ENCODE measurements at places on chromosomes 3 and 15. TPM values are rescaled to one million over a fixed set of nuclear protein-coding genes. Genes with fewer than 3 reads are reported as not detected.

- no peaks in the 10 kb centered on the region for H3K36me3 ChIP-seq
- H3K27ac ChIP-seq = no peak overlapping the region
- H3K4me1 ChIP-seq = no peaks in the 10 kb centered on the region
Measured at GRCh38 chr3:160780245-160780644, 24.2 kb downstream of the PPM1L start.

FANCD2OS gene
- not detected for total RNA-seq

- H3K27ac ChIP-seq = no peak overlapping the region
- H3K36me3 ChIP-seq = no peaks in the 10 kb centered on the region
- no peaks in the 10 kb centered on the region for H3K4me1 ChIP-seq
Measured at GRCh38 chr3:69282181-69282580, 103.7 kb downstream of the FRMD4B start.

DNA sequence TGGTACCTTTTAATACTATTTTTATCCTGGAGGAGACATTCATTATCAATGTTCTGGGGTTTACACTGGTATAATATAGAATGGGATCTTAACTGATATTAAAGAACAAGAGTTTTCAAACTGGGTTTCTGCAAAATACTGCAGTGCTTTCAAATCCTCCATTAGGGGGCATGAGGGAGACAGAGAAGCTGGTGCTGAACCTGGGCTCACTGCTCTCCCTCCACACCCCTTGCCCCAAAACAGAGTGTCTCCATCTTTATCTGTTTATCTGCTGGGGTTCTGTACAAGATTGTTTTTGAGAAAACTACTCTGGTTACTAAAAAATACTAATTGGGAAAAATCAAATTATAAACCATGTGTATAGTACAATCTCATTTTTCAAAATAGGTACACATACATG, 41.7 kb downstream of the CADPS start:
- H3K27ac ChIP-seq = no peak overlapping the region
- no peaks in the 10 kb centered on the region for H3K4me1 ChIP-seq
- H3K4me3 ChIP-seq = no peak overlapping the region
- no peak for DNase-seq
- H3K27me3 ChIP-seq = no peaks in the 10 kb centered on the region

DNA sequence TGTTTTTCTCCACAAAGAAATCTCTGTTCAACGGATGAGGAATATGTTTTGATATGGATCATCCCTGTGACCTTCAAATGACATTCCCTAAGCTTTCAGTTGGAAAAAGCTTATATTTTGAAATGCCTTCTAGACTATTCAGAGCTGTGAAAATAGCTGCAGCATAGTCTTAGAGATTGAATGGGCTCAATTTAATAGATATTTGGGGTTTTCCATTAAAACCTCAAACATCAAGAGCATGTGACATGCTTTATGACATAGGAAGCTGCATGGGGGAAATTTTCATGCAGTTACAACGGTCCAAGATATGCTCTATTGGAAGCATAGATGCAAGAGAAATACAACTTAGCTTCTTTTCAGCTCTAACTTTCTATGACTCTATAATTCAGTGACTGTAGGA, 102.8 kb downstream of the LSAMP start:
- H3K4me3 ChIP-seq = no peak overlapping the region
- DNase-seq = no peak
- H3K27ac ChIP-seq = no peak overlapping the region
- no peaks in the 10 kb centered on the region for H3K27me3 ChIP-seq

HHATL gene
- total RNA-seq = not detected

DNA sequence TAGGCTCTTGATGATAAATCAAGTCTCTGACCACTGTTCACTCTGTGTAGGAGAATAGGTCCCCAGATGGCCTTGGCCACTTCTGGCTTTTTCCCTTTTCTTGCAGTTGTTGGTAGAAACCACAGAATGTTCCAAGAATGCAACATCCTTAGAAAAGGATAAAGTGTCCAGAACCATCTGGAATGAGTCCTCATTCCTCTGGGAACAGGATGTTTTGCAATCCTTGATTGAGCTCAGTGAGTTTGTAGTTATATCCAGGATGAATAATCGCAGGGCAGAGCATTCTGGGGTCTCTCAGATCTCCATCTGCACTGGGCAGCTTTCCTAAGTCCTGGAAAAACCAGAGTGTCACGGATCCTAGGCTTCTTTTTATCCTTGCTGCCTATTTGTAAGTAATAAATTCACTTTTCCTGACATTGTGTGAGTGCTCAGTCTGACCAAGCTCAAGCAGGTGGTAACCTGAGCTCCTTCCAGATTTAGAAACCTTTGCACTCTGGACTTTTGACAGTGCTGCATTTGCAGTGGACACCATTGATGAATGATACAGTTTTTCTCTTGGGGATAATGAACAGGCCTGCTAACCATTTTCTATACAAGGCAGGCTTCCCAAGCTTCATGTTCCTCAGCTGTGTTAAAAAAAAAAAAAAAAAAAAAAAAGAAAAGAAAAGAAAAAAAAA, 1028.6 kb downstream of the OTOL1 start:
- no peak overlapping the region for H3K4me3 ChIP-seq
- DNase-seq = peak; percentile 42
- peaks cover 3% of the 10 kb centered on the region for H3K4me1 ChIP-seq
- no peaks in the 10 kb centered on the region for H3K27me3 ChIP-seq

- H3K4me3 ChIP-seq = no peak overlapping the region
- H3K4me1 ChIP-seq = no peaks in the 10 kb centered on the region
- H3K36me3 ChIP-seq = no peaks in the 10 kb centered on the region
- H3K27me3 ChIP-seq = peaks cover 36% of the 10 kb centered on the region
Measured at GRCh38 chr3:193790086-193790990, 197.3 kb downstream of the OPA1 start.

DNA sequence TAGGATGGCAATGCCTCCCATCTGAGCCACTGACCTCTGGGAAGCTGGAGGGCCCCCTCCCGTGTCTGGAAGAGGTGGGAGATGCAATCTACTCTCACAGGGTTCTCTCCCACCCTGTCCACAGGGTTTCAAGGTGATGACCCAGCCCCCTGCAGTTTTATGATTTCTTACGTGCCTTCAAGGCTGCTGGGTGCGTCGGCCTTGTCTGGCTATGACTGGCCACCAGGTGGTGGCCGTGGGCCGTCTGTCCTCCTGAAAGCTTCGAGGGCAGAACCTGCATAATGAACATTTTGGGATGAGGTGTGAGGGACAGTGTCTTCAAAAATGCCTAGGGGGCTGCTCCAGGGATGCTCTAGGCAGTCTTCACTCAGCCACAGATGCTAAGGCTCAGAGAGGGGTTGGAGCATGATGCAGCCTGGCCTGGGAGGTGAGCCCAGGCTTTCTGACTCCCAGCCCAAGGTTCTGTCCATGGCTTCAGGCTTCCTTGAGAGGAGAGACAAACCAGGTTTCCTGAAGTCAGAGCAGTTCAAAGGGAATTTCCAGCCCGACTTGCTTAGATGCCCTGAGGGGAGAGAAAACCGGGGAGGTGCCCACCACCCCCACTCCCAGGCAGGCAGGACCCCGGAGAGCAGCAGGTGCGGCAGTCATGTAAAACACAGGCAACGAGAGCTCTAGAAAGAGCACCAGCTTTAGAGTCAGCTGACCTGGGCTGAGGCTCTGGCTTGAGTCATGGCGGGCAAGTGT, 18.7 kb downstream of the ISG20 start:
- H3K4me3 ChIP-seq = no peak overlapping the region
- peak; percentile 93 for DNase-seq
- no peaks in the 10 kb centered on the region for H3K27me3 ChIP-seq
- H3K27ac ChIP-seq = no peak overlapping the region

DNA sequence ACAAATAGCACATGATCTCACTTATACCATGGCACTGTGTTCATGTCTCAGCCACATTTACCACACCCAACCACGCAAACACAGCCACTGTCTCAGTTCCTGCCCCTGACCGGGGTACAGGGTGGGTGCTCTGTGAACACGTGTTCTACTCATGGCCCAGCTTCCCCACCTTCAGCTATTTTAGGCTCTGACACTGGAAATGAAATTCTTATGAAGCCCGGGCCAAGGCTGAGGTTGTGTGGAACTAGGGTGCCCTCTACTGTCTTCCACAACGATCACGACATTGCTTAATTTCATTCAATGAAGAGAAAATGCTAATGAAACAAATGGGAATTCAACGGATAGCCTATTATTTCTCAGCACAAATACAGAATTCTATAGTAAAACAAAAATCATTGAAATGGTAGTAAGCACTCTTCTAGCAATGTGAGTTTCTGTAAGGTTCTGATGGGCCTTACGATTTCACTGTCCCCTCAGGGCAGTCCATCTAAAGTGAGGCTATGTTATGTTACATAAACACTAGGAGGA, 2.1 kb upstream of the GABRA5 start:
- peaks cover 14% of the 10 kb centered on the region for H3K27me3 ChIP-seq
- H3K4me1 ChIP-seq = no peaks in the 10 kb centered on the region
- H3K27ac ChIP-seq = no peak overlapping the region
- no peaks in the 10 kb centered on the region for H3K36me3 ChIP-seq
- DNase-seq = peak; percentile 96

DNA sequence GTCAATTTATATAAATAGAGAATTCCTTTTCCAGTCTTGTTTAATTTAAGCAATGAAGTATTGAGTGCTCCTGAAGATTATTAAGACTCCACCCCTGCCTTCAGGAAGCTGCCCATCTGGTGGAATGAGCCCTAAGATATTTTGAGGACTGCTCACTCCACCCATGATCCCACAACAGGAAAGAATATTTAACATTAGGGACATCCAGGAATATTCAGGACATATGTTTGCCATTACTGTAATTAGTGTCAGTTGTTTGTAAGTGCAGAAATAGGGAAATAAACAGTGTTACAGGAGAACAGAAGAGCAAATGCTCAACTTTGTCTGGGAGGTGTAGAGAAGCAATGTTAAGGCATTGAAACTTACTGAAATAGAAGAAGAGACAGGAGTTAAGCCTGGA, 375.0 kb downstream of the ROBO2 start:
- no peaks in the 10 kb centered on the region for H3K4me1 ChIP-seq
- H3K4me3 ChIP-seq = no peak overlapping the region
- no peak for DNase-seq
- no peaks in the 10 kb centered on the region for H3K27me3 ChIP-seq

GRCh38 chr3:8985411-8985831, 22.1 kb upstream of the RAD18 start:
- H3K36me3 ChIP-seq = no peaks in the 10 kb centered on the region
- H3K27me3 ChIP-seq = peaks cover 9% of the 10 kb centered on the region
- H3K4me1 ChIP-seq = no peaks in the 10 kb centered on the region
- H3K27ac ChIP-seq = no peak overlapping the region
- DNase-seq = no peak
- H3K4me3 ChIP-seq = no peak overlapping the region

DGKG gene
- total RNA-seq = 2.5 TPM

DNA sequence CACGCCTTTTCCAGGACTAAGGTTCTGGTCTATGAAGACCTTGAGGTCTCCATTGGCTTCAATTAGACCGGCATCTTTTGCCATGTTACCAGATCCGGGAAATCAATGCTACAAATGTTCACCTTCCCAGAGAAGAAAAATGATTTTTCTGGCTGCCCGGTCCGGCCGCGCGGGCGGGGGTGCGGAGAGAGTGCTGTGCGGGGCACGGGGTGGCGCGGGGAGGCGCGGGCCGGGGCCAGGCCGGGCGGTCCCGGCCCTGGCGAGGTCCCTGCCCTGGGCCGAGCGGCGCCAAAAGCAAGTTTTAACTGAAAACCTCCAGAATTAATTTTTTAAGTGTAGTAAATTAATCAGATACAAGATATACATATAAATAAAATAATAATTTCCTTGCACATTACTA, 128.2 kb downstream of the MINAR1 start:
- no peak overlapping the region for H3K4me3 ChIP-seq
- no peaks in the 10 kb centered on the region for H3K36me3 ChIP-seq
- peaks cover 17% of the 10 kb centered on the region for H3K27me3 ChIP-seq
- no peaks in the 10 kb centered on the region for H3K4me1 ChIP-seq
- H3K27ac ChIP-seq = no peak overlapping the region

POTEB gene
- not detected for total RNA-seq

GRCh38 chr3:74845081-74845480, 230.6 kb upstream of the CNTN3 start:
- no peak overlapping the region for H3K27ac ChIP-seq
- no peaks in the 10 kb centered on the region for H3K27me3 ChIP-seq
- no peaks in the 10 kb centered on the region for H3K36me3 ChIP-seq
- H3K4me1 ChIP-seq = no peaks in the 10 kb centered on the region
- H3K4me3 ChIP-seq = no peak overlapping the region

RTF1 gene
- 29.2 TPM for total RNA-seq

- H3K4me3 ChIP-seq = no peak overlapping the region
- peak overlapping the region; percentile 43 for H3K27ac ChIP-seq
- no peaks in the 10 kb centered on the region for H3K27me3 ChIP-seq
- H3K36me3 ChIP-seq = no peaks in the 10 kb centered on the region
- peaks cover 23% of the 10 kb centered on the region for H3K4me1 ChIP-seq
- DNase-seq = peak; percentile 87
Measured at GRCh38 chr3:195129644-195130492, 141.1 kb downstream of the XXYLT1 start.

GANC gene
- total RNA-seq = 21.0 TPM

GRCh38 chr3:48256557-48256956, 15.7 kb downstream of the ZNF589 start:
- no peaks in the 10 kb centered on the region for H3K27me3 ChIP-seq
- H3K27ac ChIP-seq = no peak overlapping the region
- H3K4me1 ChIP-seq = no peaks in the 10 kb centered on the region
- H3K36me3 ChIP-seq = no peaks in the 10 kb centered on the region
- DNase-seq = no peak

WDR82 gene
- total RNA-seq = 58.3 TPM

TRPM1 gene
- total RNA-seq = under 0.01 TPM

DNA sequence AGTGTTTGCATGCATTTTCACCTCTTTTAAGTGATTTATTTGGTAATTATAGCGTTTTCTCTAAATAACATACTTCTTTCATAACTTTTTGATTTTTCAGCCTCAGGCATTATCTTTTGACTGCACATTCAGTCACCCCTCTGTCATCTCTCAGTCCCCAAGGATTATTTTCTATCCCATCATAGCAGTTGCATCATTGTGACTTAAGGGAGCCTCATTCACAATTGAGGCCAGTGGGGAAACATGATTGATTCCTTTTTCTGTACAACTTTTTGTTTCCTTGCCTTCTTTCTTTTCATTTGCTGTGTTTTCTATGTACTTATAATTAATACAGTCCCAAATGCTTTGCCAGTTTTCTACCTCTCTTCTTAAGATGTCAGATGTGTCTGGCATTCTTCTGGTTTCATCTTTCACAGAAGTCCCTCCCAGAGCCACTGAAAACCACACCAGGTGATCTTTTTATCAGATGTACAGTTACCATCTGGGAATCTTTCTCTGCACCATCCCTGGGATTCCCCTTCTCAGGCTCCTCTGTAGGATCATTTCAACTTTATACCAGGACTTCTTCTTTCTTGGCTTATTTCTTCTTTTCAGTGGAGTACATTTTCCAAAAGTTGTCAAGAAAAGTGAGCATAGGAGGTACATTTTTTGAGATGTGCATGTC, 151.4 kb downstream of the RAP2B start:
- no peaks in the 10 kb centered on the region for H3K36me3 ChIP-seq
- H3K4me3 ChIP-seq = no peak overlapping the region
- no peak overlapping the region for H3K27ac ChIP-seq
- H3K27me3 ChIP-seq = no peaks in the 10 kb centered on the region
- DNase-seq = no peak

- H3K4me1 ChIP-seq = no peaks in the 10 kb centered on the region
- no peak overlapping the region for H3K4me3 ChIP-seq
- peaks cover 19% of the 10 kb centered on the region for H3K27me3 ChIP-seq
Measured at GRCh38 chr3:68936856-68937255, 4.5 kb upstream of the TAFA4 start.

- H3K4me3 ChIP-seq = no peak overlapping the region
- H3K27ac ChIP-seq = no peak overlapping the region
- H3K27me3 ChIP-seq = no peaks in the 10 kb centered on the region
- peaks cover 7% of the 10 kb centered on the region for H3K4me1 ChIP-seq
Measured at GRCh38 chr3:66139415-66139814, 81.4 kb upstream of the SLC25A26 start.

GRCh38 chr15:87645723-87646122, 610.8 kb downstream of the NTRK3 start:
- no peak overlapping the region for H3K4me3 ChIP-seq
- no peak for DNase-seq
- H3K27ac ChIP-seq = no peak overlapping the region
